ENCODE measurements at places on chromosomes 12 and 14. TPM values are rescaled to one million over a fixed set of nuclear protein-coding genes. Genes with fewer than 3 reads are reported as not detected.

The CLEC6A gene
- total RNA-seq: not detected

The APOF gene
- 0.28 TPM for total RNA-seq

The FLRT2 gene
- not detected for total RNA-seq

The PGAM5 gene
- 47.8 TPM for total RNA-seq

The MMP19 gene
- total RNA-seq: 0.41 TPM

The ANKRD33 gene
- total RNA-seq: not detected

The MANSC4 gene
- not detected for total RNA-seq

The TAS2R42 gene
- total RNA-seq: not detected

The WASHC3 gene
- 66.1 TPM for total RNA-seq

The GSC gene
- 0.19 TPM for total RNA-seq

All from activated T-cell treated with anti-CD3 and anti-CD28 coated beads, Interleukin-2, amount 50 U/mL, for 72 hours (primary cell).